Activated CD8-positive, alpha-beta memory T cell treated with anti-CD3 and anti-CD28 coated beads for 1 hour (primary cell): ENCODE measurements at places on chromosomes 7 and 10.

DNA sequence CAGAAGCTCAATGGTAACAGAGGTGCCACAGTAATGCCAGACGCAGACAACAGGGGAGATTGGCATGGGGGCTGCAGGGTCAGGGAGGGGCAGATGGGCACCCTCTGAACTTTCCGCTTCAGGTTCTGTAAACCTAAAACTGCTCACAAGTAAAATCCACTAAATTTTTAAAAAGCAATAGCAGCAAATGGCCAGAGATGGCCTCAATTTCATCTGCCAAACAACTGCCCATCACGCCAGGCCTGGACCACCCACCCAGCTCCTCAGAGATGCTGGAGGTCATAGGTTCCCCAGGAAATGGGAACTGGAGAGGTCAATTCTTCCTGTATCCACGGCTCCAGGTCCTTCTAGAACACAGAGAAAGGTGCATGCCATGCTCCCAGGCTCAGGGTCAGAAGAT lies 76.1 kb downstream of the PRKAG2 start:
- DNase-seq, result no peak

DNA sequence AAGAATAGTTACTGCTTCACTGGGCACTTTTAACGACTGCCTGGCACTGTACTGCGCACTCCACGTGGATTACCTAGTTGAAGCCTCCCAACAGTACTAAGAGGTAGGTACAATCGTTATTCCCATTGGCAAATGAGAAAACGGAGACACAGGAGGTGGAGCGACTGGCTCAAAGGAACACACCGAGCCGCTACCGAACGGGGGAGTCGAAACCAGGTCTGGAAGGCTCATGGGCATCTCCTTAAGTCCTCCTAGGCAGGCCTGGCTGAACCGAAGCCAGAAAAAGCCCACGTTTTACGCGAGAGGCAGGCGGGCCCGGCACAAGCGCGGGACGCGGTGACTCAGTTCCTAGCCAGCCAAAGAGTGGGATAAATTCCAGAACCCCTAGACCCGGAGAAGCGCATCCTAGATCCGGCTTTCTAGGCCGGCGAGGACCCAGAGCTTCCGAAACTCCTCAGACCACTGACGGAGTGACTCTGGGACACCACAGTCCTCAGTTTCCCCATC lies 472 bp downstream of the PDAP1 start:
- DNase-seq, result peak; percentile 12

DNA sequence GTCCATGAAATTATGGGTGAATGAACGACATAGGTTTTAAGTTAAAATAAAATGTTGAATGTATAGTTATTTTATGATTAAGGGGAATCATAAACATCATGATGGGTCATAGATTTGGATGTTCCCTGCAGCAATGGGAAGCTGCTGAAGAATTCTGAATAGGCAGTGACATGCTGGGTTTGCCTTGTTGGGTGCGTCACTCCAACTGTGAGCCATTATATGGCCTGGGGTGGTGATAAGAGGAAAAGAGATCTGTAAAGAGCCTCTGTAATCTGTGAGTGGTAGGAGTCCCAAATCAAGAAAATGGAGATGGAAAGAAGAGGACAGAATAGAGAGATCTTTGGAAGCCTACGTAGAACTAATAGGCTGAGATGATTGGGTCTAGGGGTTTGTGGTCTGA lies 58.1 kb upstream of the GPR26 start:
- no peak for DNase-seq

DNA sequence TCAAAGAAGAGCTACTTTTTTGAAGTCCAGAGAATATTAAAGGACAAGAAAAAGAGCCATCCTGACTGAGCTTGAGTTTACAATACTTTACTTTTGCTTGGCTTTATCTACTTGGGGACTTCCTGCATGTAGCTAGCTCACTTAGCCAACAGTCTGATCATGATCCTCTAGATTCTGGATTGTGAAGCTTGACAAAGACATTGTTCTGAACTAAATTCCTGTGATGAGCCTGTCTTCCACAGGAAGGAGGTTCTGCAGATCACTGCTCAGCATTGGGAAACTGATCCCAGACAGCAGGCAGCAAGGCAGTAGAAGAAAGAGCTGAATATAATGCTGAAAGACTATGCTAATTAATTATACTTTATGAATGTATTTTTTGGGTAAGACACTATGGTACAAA lies 296.4 kb downstream of the DGKB start:
- DNase-seq, result no peak

- no peak for DNase-seq
These were observed 257.6 kb upstream of the GHITM start for GRCh38 chr10:83881661-83882060.

DNA sequence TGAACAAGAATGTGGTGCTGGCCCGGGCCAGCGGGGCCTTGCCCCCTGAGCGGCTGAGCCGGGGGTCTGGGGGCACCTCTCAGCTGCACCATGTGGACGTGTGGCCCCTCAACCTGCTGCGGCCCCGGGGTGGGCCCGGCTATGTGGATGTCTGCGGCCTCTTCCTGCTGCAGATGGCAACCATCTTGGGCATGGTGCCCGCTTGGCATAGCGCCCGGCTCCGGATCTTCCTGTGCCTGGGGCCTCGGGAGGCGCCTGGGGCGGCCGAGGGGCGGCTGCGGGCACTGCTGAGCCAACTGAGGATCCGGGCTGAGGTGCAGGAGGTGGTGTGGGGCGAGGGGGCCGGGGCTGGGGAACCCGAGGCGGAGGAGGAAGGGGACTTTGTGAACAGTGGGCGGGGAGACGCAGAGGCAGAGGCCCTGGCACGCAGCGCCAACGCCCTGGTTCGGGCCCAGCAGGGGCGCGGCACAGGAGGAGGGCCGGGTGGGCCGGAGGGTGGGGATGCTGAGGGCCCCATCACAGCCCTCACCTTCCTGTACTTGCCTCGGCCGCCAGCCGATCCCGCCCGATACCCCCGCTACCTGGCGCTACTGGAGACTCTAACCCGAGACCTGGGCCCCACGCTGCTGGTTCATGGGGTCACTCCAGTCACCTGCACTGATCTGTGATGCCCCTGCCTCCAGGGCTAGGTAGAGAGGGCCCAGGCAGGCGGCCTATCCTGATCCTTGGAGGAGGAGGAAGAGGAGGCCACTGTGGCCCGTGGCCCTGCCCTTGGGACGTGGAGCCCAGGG lies 1.1 kb upstream of the TRIP6 start:
- no peak for DNase-seq
